Activated T-cell treated with anti-CD3 and anti-CD28 coated beads for 24 hours (primary cell): ENCODE measurements at places on chromosomes 11 and 22.

GRCh38 chr11:121536126-121536525 lies 83.4 kb upstream of the SORL1-AS1 start:
- DNase-seq, result no peak

GRCh38 chr11:66707486-66707885 lies 21.5 kb downstream of the SPTBN2 start:
- no peak for DNase-seq

DNA sequence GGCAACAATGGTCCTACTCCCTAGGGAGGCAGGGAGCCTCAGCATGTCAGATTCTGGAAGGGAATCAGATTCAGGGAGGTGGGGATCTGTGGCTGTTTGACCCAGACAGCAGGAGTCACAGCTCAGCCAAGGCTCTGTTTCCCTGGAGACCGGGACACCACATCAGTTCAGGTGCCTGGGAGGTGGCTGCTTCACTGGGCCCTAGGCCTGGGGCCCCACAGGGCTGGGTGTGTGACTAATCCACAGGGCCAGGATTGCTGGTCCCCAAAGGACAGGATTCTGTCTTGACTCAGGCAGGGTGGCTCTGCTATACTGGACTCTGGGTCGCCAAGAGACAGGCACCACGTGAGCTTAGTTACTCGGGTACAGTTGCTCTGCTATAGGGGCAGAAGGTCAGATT lies 3.5 kb upstream of the OR5AN1 start:
- no peak for DNase-seq

DNA sequence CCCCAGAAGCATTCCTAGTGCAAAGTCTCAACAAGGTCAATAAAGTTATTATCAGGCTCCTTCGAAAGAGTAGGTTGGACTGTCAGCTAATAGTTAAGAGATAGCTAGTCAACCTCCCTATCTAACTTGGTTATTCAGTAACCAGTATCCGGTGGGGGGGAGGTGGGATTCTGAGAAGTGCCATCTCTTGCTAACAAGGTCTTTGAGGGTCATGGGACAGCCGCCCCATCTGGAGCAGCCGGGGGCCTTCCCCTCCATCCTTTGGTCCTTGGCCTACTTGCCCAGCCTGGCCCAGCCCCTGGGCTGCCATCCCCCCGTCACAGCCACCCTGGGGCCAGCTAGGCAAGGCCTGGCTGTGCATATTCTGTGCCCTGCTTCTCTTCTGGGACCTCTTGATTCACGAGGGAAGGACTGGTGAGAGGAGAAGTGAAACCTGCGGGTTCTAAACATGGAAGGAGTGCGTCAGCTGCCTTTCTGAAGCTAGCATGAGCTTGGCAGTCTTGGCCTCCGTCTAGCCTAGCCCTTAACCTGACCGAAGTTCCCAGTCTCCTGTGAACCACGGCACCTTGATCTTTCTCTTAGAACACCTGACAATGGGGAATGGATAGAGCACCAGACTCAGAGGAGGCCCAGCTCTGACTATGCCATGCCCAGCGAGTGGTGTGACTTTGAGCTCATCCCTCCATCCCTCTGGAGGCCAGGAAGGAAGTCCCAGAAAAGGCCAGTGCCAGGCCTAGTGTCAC lies 9.3 kb downstream of the SLC37A2 start:
- no peak for DNase-seq

DNA sequence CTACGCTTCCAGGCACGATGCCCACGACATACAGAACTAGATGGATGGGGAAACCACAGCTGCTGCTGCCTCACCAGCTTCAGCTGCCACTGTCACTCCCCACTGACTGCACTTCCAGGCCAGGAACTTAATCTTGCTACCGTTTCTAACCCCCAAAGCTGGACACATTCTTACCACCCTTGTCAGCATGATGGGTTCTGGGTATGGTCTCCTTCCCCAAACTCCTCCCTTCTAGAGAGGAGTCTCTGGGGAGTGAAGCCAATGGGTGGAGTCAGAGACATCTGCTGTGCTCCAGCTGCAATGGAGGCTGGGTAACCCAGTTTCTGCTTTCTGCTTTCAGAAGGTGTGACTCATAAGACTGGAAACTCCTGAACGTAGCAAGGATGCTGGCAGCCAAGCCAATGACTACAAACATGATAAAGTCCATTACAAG lies 87.0 kb upstream of the THY1 start:
- no peak for DNase-seq

DNA sequence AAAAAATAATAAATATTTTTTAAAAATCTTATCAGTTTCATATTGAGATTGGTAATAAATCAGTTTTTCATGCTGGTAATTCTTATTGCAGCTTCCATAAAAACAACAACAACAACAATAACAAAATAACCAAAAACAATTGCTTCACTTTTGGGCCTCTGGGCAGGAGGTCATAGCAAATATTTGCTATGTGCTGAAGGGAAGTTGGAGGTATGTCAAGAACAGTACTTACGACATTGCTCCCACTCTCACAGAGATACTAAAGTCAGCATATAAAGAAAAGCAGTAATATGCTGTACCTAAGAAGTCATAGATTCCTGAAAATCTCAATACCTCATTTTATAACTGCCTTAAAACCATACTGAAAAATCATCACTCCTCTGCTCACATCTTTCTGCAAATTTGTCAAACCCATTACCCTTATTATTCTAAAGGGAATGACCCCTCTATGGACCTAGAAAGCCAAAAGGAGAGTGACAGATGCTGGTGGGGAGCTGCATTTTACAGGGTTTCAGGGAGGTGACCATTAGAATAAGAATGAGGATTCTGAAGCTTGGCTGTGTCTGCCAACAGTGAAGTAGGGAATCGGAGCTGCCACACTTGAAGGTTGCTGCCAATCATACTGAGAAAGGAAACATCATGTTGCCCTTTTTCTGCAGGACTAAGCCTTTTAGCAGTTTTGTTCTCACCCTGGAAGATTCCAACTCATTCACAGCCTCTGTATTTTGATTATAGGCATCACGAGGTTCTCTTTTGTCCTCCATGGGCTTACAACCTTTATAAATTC lies 742.9 kb downstream of the LRRC4C start:
- DNase-seq, result no peak
